NCI-H748 treated with DMSO at 0.1 percent for 48 hours (cell line): ENCODE measurements at places on chromosomes 1 and 21.

DNA sequence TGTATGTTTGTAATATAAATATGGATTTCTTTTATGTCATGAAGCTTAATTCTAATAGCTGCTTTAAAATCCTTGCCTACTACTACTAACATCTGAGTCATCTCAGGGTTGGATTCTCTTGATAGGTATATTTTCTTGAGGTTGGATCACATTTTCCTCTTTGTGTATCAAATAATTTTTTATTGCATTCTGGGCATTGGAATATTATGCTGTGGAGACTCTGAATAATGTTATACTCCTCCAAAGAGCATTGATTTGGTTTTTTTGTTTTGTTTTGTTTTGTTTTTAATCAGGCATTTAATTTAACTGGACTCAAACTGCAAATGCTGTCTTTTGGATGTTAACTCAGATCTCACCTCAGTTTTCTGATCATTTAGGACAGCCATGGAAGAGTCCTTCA is 8.0 kb downstream of the DHX9 start:
- DNase-seq, result no peak

DNA sequence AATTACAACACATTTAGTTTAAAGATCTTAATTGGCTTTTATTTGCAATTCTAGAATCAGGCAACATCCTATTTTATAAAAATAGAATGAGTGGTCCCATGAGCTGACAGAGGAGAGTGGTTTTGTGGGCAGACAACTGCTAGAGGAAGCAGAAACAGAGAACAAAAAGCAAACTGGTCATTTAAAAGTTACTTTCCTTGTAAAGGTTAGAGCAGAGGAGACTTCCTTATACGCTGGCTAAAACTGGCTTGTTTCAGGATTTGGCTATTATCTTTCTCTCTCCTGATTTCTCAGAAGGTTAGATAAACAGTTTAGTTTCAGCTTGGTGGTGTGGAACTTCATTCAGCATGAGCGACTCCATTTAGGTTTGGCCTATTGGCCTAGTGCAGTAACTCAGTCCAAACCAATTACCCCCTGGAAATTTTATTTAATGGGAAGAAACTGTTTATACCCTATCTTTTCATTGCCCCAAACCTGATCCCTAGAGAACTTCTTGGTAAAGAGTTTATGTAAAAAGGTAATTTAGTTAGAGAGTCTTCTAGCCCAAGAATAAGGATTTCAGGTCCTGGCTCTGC is 32.2 kb upstream of the IL20 start:
- DNase-seq, result no peak

- DNase-seq, result no peak
Observed at GRCh38 chr1:65056866-65057265, 90.5 kb upstream of the JAK1 start.

GRCh38 chr21:45276596-45276995 is 11.1 kb downstream of the POFUT2 start:
- DNase-seq, result no peak

GRCh38 chr1:234111458-234112142 is 207.1 kb downstream of the SLC35F3 start:
- peak; percentile 7 for DNase-seq

DNA sequence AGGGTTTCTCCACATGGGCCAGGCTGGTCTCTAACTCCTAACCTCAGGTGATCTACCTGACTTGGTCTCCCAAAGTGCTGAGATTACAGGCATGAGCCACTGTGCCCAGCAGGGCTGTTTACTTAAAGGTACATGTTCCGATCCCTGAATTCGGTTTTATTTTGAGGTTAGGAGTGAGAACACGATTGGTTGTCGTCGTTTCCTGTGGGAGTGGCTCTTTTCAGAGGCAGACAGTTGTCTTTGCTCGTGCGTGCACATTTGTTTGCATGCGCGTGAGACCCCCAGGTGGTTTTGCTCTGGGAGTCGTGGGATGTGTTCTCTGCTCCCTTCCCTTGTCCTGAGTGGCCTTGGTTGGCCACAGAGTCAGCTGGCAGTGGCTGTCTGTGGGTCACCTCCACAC is 60.2 kb downstream of the SKI start:
- no peak for DNase-seq

DNA sequence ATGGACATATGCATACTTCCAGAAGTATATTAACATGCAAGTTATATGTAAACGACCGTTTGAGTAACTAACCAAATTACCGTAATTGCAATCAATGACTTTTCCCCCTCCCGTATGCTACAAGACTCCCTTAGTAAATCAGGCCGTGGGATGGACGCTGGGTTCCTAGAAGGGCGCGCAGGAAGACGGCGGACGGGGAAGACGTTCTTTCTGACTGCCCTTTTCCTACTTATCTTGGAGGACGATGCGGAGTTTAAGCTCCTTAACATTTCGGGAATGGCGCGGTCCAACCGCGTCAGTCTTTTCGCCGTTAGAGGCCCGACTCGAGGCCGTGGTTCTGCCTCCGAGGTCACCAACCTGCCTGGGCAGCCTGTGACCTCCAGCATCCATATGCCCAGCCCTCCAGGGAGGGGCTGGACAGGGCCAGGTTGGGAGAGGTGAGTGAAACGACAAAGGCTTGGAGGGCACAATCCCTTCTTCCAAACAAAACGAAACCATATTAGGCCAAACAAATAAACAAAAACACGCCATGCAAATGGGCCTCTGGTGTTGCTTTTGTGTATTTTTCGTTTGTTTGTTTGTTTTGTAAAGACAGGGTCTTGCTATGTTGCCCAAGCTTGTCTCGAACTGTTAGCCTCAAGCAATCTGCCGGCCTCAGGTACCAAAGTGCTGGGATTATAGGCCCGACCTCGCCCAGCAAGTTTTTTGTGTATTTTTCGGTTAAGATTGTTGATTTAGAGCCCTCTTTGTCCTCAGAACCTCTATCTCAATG is 873 bp upstream of the PI4KB start:
- DNase-seq, result no peak
